GM10248 (cell line): ENCODE measurements at places on chromosomes 16 and 17.

DNA sequence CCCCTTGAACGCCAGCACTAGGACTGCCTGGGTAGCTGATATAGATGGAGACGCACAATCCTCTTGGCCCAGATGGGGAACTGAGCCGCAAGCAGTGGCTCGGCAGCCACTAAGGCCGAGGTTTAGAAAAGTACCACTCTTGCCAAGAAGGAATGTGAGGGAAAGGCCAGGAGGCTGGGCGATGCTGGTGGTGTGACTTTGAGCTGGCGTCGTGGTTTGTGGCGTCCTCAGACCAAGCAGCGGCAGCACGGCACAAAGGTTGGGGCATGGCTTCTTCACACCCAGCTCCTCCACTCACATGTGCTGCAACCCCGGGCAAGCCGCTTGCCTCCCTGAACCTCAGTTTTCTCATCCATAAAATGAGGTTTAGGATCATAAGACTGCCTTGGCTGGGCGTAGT is 15.6 kb downstream of the DCAKD start:
- no peak for DNase-seq

GRCh38 chr17:14458724-14459123 is 157.8 kb downstream of the HS3ST3B1 start:
- DNase-seq: no peak

GRCh38 chr17:74042744-74043486 is 160.6 kb upstream of the RPL38 start:
- DNase-seq: no peak

DNA sequence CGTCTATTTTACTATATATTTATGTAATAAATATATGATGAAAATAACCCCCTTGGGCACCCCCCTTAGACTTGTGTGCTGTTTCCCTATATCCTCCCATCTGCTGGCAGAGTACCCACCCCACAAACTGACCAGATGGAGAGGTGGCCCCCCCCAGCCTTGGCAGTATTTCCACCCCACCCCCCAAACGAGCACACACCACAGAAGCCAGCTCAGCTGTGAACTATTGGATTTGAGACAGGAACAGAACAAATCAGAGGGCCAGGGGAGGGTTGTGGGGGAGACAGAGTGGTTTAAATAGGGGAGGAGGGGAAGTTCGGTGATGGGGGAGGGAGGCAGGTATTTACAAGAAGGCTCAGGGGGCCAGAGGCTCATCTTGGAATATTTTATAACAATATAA is 7.8 kb downstream of the NR1D1 start:
- DNase-seq: no peak
